ENCODE measurements at places on chromosomes 11 and 22. TPM values are rescaled to one million over a fixed set of nuclear protein-coding genes. Genes with fewer than 3 reads are reported as not detected.

DNA sequence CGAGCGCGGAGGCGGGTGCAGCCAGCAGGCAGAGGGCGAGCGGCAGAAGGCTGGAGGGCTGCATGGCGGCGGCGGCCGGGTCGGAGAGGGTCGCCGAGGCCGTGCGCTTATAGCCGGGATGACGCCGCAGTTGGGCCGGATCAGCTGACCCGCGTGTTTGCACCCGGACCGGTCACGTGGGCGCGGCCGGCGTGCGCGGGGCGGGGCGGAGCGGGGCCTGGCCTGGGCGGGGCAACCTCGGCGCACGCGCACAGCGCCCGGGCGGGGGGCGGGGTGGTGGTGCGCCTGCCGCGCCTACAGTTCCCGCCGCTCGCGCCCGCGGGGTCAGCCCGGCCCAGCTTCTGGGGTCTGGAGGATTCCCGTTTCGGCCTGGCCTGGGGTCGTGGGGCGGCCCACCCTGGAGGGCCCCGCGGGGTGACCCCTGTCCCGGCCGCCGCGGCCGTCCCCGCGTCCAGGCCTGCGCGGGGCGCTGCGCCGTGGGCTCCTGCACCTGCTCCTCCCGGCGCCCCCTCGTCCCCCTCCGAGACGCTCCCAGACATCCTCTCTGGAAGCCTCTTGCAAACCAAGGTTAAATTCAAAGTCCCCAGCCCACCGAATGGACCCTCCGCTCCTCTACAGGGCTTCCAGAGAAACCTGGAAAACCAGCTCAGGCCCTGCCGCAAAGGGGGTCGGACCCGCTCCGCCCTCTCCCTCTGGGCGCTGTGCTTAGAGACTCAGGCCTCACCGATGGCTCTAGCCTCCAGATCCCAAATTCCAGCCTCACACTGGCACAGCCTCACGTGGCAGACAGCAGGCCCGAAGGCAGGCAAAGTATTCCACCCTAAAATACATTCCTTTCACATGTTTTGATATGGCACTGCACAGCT lies at the start of gene CTSD:
CTSD (minus strand) TSS at position 132 of the 866 bp plus-strand sequence; CDS start at position 64, 68 bp downstream.
- peak within 1 kb of the TSS; percentile 60 for H3K4me3 ChIP-seq
- peak; percentile 90 for DNase-seq
- peaks cover 38% of the 10 kb centered on the region for H3K4me1 ChIP-seq
- H3K36me3 ChIP-seq = peaks cover 13% of the 10 kb centered on the region
- peak within 1 kb of the TSS; percentile 59 for H3K27ac ChIP-seq
- no peaks in the 10 kb centered on the region for H3K27me3 ChIP-seq

DNA sequence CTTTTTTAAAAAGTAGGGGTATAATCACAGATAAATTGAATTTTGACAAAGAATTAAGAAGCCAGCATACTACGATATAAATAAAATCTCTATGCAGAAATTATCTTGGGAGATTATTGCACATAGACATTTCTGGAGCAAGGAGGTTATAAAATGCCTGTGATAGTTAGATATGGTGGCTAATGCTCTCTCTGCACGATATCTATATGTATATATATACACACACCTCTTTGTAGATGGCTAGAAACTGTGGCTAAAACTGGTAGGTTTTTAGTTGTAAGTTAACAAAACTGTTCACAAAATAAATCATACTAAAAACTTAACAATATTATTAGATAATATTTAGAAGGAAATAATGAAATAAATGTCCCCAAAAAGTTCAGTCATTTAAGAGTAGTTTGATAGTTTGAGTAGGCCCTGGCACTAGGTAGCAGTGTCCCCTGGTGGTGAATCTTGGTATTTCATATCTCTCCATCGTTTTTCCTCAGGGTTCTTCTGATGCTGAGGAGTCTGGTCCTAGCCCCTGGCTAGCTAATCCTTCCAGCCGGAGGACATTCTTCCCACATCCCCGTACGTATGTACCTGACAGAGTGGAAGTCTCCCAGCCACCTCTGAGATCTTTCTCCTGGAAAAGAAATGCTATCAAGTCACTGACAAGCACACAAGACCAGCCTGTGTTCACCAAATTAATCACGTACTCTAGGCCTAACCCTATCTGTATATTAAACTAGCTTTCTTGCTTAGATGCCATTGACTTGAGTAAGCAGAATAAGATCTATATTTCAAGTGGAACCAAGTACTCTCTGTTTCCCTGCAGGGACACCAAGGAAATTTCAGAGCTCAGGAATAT lies 32.2 kb downstream of the ART5 start:
- no peak overlapping the region for H3K27ac ChIP-seq
- peak; percentile 18 for DNase-seq
- H3K4me1 ChIP-seq = peaks cover 3% of the 10 kb centered on the region
- no peaks in the 10 kb centered on the region for H3K36me3 ChIP-seq

DNA sequence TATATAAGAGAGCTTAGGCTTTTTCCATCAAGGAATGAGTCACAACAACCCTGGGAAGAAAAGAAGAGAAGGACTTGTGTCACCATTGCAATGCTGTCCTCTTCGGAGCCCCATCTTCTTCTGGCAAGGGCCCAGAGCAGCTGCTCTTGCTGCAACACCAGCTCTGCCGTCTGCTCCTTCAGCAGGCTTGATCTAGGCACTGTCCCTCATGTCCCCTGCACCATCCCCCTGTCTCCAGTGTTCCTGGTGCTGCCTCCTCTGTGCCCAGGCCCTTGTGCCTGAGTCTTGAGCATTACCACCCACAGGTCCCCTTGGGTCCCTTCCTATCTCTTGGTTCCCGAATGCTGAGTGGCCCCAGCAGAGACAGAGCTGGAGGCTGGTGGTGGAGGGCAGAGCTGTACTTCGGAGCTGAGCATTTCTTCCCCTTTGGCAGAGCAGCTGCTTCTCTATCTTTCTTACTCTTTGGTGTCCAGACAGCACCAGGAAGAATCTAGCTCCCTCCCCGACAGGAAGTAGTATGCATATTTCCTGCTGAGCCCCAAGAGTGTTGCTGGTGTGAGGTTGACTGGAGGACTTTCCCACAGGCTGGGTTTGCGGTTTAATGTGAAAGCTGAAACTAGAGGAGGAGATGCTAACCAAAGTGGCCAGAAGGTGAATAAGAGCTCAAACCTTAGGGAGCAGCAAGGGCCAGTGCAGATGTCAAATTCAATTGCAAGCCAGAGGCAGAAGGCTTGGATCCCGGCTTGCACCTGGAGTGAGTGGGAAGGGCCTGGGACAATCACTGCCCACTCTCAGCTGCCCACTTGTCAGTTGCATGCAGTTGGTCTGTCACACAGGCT lies 27.8 kb downstream of the WEE1 start:
- peaks cover 16% of the 10 kb centered on the region for H3K4me1 ChIP-seq
- H3K4me3 ChIP-seq = peak overlapping the region; percentile 13
- peak; percentile 88 for DNase-seq
- H3K27me3 ChIP-seq = no peaks in the 10 kb centered on the region
- no peaks in the 10 kb centered on the region for H3K36me3 ChIP-seq

GRCh38 chr11:120168108-120168959 lies 30.4 kb upstream of the TRIM29 start:
- peak overlapping the region; percentile 61 for H3K4me3 ChIP-seq
- H3K27ac ChIP-seq = no peak overlapping the region
- peaks cover 46% of the 10 kb centered on the region for H3K27me3 ChIP-seq
- no peaks in the 10 kb centered on the region for H3K36me3 ChIP-seq
- H3K4me1 ChIP-seq = peaks cover 26% of the 10 kb centered on the region

DNA sequence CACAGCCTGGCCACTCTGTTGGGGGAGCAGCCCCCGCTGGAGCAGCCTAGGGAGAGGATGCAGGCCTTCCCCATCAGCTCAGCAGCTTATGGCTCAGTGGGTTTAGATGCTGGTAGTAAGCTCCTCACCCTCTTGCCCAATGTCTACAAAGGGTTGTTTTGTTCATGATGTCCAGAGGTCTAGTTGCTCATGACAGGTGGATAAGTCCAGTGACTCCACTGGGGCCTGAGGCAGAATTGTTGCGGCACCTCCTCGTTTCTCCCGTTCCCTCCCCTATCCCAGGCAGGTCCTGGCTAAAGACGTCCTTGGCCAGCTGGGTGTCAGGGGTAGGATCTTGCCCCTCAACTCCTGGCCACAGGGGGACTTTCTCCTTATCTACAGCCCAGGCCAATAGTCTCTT lies 233.5 kb upstream of the B3GAT1 start:
- DNase-seq = no peak
- peaks cover 11% of the 10 kb centered on the region for H3K4me1 ChIP-seq
- H3K36me3 ChIP-seq = no peaks in the 10 kb centered on the region
- H3K27me3 ChIP-seq = peaks cover 51% of the 10 kb centered on the region

DNA sequence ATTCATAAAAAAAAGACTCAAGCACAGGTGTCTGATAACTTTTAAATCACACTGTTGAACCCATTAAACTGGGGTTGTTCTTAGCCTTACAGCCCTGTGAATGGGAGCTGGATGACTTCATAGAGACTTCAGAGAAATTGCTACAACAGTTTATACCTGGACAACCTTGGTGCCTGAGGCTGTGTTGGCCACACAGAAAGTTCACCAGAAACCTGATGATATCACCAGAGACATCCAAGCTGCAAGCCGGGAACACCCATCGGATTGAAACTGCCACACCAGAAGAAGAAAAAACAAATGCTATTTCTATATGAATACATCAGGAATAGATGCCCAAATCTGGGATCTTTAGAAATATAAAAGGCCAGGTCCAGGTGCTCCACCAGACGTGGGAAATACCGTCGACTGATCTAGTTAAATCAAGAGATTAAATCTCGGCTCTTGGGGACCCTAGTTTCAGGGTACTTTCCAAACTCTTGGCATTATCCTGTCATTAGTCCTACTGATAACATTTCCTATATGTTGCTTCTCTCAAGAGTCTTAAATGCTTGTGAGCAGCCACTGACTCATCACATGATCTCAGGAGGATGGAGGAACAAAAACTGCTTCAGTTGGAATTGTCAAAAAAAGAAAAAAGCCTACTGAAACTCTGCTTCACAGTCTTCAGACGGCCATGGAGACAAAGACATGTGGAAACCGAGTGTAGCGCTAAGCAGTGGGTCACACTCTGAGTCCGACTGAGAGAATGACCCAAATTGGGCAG lies 28.6 kb upstream of the APOL5 start:
- H3K27ac ChIP-seq = no peak overlapping the region
- no peak for DNase-seq
- peaks cover 6% of the 10 kb centered on the region for H3K4me1 ChIP-seq
- no peak overlapping the region for H3K4me3 ChIP-seq

GRCh38 chr11:95200781-95201457 lies 30.1 kb downstream of the SESN3 start:
- H3K36me3 ChIP-seq = no peaks in the 10 kb centered on the region
- H3K27ac ChIP-seq = no peak overlapping the region
- no peaks in the 10 kb centered on the region for H3K27me3 ChIP-seq

- no peaks in the 10 kb centered on the region for H3K27me3 ChIP-seq
- peaks cover 19% of the 10 kb centered on the region for H3K4me1 ChIP-seq
- no peak overlapping the region for H3K4me3 ChIP-seq
- H3K36me3 ChIP-seq = peaks cover 12% of the 10 kb centered on the region
These were observed 2.2 kb downstream of the CYB561A3 start for GRCh38 chr11:61359516-61359915.

The RNF169 gene
- 15.3 TPM for total RNA-seq

GRCh38 chr11:83355391-83355790 lies 69.2 kb upstream of the CCDC90B start:
- H3K36me3 ChIP-seq = no peaks in the 10 kb centered on the region
- no peak overlapping the region for H3K4me3 ChIP-seq
- H3K27me3 ChIP-seq = no peaks in the 10 kb centered on the region

The GPR137 gene
- 7.7 TPM for total RNA-seq

The TMPRSS4 gene
- not detected for total RNA-seq

DNA sequence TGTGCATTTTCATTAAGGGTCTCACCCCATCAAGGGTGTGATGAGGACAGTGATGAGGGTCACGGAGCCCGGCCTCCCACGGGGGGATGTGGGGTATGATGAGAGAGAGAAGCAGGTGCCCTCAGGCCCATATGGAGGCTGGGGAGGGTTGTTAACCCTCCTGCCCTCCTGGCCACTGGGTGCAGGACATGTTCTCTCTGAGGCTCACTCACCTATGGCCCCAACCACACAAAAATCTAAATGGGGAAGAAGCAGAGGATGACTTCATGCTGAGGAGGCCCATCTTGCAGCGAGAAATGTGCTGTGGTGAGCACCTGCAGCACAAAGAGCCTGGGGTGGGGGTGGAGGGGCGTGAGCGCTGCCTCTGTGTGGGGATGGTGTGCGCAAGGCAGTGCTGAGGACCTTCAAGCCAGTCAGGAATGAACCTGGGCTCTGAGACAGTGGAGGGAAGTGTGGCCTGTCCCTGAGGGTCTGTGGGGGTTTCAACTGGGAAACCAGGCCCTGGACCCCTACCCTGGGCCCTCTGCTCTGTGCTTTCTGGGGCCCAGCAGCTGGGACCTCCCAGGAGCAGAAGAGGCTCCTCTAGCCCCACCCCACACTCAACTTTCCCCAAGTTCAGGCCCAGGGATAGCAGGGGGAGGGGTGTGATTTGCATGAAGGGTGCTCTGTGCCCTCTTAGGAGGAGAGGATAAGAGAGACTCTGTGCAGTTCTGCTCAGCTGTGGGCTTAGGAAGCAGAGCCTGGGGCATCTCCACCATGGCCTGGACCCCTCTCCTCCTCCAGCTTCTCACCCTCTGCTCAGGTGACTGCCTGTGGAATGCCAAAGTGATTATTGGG lies 43.0 kb upstream of the TOP3B start:
- peaks cover 14% of the 10 kb centered on the region for H3K4me1 ChIP-seq
- peaks cover under 1% of the 10 kb centered on the region for H3K27me3 ChIP-seq
- no peak overlapping the region for H3K27ac ChIP-seq
- H3K36me3 ChIP-seq = no peaks in the 10 kb centered on the region

The FIBIN gene
- 48.0 TPM for total RNA-seq

- H3K27me3 ChIP-seq = peaks cover 6% of the 10 kb centered on the region
- no peak overlapping the region for H3K4me3 ChIP-seq
- no peaks in the 10 kb centered on the region for H3K4me1 ChIP-seq
These were observed 10.4 kb upstream of the TMPRSS6 start for GRCh38 chr22:37119872-37120271.

- H3K36me3 ChIP-seq = no peaks in the 10 kb centered on the region
- no peak overlapping the region for H3K4me3 ChIP-seq
- peaks cover 16% of the 10 kb centered on the region for H3K4me1 ChIP-seq
- H3K27ac ChIP-seq = no peak overlapping the region
- peaks cover 6% of the 10 kb centered on the region for H3K27me3 ChIP-seq
These were observed 202.8 kb downstream of the MN1 start for GRCh38 chr22:27598792-27599191.

DNA sequence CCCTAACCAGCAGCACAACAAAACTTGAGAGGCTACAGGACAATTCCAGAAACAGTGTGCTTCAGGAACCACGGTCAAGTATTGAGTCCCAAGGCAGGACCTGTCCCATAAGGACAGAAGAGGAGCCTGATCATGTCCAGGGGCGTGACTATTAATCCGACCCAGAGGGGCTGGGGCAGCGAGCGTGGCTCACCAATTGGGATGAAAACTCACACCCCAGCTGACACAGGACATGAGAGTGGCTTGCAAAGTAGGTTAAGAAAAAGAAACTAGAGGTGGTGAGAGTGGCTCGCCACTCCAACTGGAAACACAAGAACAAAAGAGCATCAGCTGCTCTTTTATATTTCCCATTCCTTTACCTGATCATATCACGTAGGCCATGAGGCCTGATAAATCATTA lies 16.0 kb upstream of the FEZ1 start:
- DNase-seq = no peak
- no peak overlapping the region for H3K4me3 ChIP-seq
- no peaks in the 10 kb centered on the region for H3K36me3 ChIP-seq
- H3K27me3 ChIP-seq = no peaks in the 10 kb centered on the region
